ENCODE measurements at places on chromosomes 4 and X. TPM values are rescaled to one million over a fixed set of nuclear protein-coding genes. Genes with fewer than 3 reads are reported as not detected.

DNA sequence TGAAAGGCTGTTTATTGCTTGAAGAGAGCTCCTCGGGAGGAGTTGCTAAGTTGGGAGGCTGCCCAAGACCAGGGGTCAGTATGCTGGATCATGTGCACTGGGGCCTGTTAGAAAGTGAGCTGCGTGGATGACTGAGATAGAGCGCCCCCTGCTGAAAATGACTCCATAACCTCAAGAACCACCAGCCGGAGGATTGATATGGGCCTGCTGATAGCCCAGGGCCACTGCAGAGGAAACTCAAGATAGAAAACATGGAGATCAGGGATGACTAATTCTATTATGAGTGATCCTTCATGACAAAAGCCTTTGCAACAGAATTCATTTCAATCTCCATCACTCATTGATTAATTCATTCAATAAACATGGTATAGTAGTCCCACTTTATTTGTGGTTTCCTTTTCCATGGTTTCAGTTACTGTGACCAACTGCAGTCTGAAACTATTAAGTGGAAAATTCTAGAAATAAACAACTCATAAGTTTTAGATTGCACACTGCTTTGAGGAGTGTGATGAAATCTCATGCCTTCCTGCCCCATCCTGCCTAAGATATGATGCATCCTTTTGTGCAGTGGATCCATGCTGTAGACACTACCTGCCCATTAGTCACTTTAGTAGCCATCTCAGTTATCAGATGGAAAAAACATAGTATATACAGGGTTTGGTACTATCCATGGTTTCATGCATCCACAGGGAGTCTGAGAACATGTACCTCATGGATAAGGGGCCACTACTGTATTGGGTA lies 126.7 kb upstream of the MBNL3 start:
- DNase-seq, result peak; percentile 56

- no peak for DNase-seq
Observed at GRCh38 chrX:43446752-43447151, 209.3 kb upstream of the MAOA start.

- no peak for DNase-seq
Observed at GRCh38 chr4:133555671-133556070, 406.6 kb downstream of the PCDH10 start.

- DNase-seq, result no peak
Observed at GRCh38 chr4:165518024-165518616, 139.3 kb downstream of the CPE start.

- no peak for DNase-seq
Observed at GRCh38 chr4:97507587-97508245, 635.6 kb downstream of the STPG2 start.

DNA sequence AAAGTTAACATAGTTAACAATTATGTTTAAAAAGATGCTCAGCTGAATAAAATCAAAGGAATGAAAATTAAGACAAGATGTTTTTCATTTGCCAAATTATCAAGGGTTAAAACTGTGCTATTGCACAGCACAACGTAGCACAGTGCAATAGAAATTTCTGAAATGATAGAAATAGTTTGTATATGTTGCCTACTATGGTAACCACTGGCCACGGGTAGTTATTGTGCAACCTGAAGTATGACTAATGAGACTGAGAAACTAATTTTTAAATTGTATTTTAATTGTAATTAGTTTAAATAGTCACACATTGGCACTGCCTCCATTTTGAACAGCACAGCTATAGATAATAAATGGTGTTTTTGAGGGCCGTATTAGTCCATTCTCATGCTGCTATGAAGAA lies 343.1 kb upstream of the FAM241A start:
- DNase-seq, result no peak

GRCh38 chr4:165827018-165827417 lies 46.0 kb upstream of the TLL1 start:
- DNase-seq, result no peak

DNA sequence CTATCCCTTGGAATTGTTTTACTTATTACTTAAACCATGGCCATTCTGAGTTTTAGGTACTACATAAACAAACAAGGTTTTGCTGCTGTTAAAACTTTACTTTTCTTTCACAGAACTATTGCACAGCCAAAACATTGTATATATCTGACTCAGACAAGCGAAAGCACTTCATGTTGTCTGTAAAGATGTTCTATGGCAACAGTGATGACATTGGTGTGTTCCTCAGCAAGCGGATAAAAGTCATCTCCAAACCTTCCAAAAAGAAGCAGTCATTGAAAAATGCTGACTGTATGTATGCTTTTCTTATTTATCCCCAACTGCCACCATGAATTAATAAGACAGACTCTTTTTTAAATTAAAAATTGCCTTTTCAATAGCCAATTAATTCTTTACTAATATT lies 69.8 kb downstream of the CCKAR start:
- DNase-seq, result no peak

- DNase-seq, result no peak
Observed at GRCh38 chrX:6299724-6300123, 71.1 kb upstream of the NLGN4X start.

SMIM10 gene
- not detected for total RNA-seq
